ENCODE measurements at places on chromosomes 4 and X.
A peak's percentile ranks its signal among the peaks of the same experiment; 100 is the strongest.

- DNase-seq = no peak
These were observed 263.2 kb downstream of the TECRL start for GRCh38 chr4:64146030-64146429.

GRCh38 chr4:24568425-24568824, 15.9 kb downstream of the DHX15 start:
- no peak for DNase-seq

GRCh38 chr4:140252742-140253555, 99.0 kb upstream of the MAML3 start:
- DNase-seq = peak; percentile 41

- no peak for DNase-seq
These were observed 26.3 kb downstream of the SORCS2 start for GRCh38 chr4:7218686-7219085.

GRCh38 chrX:13087322-13088155, 43.1 kb upstream of the FAM9C start:
- peak; percentile 51 for DNase-seq

DNA sequence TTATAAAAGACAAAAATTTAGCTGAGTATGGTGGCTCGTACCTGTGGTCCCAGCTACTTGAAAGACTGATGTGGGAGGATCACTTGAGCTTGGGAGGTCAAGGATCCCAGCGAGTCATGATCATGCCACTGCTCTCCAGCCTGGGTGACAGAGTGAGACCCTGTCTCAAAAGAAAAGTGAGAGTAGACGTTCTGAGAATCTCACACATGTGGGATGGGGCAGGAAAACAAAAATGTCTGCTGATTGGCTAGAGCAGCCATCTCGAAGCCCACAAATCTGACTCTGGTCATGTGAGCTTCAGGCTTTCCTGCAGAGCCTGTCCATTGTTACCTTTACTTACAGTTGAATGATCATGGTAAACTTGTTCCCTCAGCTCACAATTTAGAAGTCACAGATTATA, 23.1 kb upstream of the SLC9A7 start:
- DNase-seq = no peak

- no peak for DNase-seq
These were observed 557 bp downstream of the PIGG start for GRCh38 chr4:499567-499966.

DNA sequence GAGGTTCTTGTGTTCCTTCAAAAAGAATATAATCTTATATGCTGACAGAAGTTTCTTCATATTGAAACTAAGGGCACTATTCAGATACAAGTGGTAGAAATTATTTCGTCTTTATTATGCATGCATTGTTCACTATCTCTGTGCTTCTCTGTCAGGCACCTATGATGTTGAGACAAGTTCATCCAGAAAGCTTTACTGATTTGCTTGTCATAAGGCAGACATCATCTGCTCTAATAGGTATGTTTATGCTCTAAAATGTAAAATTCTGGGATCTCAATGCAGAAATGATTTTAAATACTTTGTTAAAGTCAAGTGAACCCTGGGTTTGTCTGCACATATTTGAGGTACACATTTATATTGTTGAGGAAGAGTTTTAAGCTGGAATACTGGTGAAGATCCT, 3.6 kb downstream of the UGT2B11 start:
- no peak for DNase-seq

DNA sequence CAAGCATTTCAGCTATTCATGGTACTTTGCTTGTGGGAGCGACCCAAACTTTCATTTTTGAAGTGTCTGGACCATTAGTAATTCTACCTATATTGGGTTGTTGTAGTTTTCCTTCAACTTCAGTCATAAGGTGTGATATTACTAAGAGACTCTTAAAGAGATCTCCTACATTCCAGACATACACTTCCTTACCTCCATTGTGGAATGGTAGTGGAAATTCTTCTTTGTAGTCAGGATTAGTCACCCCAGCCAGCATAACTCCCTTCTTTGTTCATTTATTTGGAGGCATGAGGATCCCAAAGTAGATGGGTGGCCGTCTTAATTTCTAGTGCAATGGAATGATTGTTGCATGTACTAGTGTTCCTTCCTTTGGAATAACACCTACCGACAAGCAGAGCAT, 991.4 kb downstream of the ARAP2 start:
- no peak for DNase-seq

- no peak for DNase-seq
These were observed 3.0 kb downstream of the ZIC3 start for GRCh38 chrX:137568741-137569469.

GRCh38 chr4:8860892-8861575, 10.6 kb downstream of the HMX1 start:
- DNase-seq = no peak

DNA sequence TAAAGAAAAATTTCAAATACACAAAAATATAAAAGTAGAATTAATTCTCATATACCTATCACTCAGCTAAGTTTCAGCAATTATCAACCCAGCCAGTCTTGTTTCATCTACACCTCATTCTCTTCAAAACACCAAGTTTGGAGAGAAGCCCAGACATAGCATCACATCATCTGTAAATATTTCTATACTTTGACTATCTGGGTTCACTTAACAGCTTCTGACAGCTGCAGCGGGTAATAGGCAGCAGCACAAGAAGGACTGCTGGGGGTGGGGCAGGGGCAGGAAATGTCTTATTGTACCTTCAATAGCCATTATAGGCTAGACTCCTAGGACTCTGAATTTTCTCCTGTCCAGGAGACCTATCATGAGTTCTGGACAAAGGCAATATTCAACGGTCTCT, 54.1 kb downstream of the PHF8 start:
- no peak for DNase-seq

DNA sequence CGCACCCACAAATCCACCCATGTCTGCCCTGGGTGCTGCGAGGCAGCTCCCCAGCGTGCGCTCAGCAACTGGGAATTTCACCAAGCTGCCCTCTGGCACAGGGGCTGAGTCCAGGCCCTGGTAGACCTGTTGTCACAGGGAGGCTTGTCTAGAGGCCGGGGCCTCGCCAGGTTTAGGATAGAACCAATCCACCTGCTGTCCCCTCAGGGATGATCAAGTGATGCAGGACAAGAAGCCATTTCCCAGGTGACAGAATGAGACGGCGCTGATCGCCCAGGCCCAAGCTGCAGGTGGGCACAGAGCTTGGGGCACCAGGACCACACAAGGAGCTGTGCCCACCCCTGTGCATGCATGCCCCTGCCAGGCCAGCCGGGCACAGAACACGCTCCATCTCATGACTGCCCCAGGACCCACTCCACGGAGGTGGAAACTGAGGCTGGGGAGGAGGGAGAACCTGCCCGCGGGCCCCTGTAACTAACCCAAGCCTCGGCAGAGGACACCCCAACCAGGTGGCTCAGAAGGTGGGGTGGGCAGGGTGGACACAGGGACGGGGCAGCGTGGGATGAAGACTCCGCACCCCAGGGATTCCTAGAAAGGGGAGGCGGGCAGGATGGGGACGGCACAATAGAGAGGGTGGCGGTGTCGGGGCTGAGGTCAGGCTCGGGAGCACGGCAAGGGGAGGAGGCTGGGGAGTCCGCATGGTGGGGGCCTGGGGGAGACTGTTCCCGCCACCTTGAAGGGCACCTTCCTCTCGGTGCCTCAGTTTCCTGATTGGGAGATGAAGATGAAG, 78.0 kb downstream of the ZFYVE28 start:
- DNase-seq = no peak

- no peak for DNase-seq
These were observed 1848.9 kb upstream of the TENM3 start for GRCh38 chr4:180394312-180394711.
